ENCODE measurements at places on chromosomes 7 and 10.
A peak's percentile ranks its signal among the peaks of the same experiment; 100 is the strongest.

DNA sequence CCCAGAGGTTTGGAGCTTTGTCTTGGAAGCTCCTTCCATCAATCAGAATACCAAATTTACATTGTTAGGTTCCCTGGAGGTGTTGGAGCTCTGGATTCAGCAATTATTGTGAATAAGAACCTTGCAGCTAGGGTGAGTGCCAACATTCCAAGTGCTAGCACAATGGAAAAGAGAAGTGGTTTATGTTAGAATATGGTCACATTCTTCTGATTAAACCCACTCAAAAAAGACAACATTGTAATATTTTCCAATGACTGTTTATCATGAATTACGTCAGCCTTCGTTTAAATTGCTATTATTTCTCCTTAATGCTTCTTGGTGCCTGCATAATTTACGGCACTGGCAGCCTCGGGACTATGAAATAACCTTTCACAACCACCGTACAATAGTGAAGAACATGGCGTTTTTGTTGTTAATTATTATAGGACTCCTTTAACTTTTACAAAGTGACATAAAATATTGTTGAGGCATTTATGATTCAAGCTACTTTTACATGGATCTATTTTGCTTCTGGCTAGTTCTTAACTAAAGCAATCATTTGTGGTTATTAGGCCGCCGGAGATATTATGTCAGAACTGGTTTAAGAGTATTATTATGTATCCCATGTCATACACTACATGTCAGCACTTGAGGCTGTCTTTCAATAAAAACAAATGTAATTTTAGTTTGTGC lies 117.7 kb downstream of the ARID5B start:
- no peak for DNase-seq

GRCh38 chr10:87092861-87093631 lies 1.6 kb downstream of the GLUD1 start:
- DNase-seq: peak; percentile 13

GRCh38 chr10:68154211-68154497 lies 44.9 kb downstream of the MYPN start:
- DNase-seq: no peak

GRCh38 chr10:44906486-44906885 lies 4.7 kb upstream of the TMEM72 start:
- no peak for DNase-seq

GRCh38 chr10:70306181-70306705 lies 22.4 kb upstream of the NPFFR1 start:
- DNase-seq: no peak

GRCh38 chr10:65423043-65423442 lies 1502.8 kb upstream of the LRRTM3 start:
- DNase-seq: no peak

DNA sequence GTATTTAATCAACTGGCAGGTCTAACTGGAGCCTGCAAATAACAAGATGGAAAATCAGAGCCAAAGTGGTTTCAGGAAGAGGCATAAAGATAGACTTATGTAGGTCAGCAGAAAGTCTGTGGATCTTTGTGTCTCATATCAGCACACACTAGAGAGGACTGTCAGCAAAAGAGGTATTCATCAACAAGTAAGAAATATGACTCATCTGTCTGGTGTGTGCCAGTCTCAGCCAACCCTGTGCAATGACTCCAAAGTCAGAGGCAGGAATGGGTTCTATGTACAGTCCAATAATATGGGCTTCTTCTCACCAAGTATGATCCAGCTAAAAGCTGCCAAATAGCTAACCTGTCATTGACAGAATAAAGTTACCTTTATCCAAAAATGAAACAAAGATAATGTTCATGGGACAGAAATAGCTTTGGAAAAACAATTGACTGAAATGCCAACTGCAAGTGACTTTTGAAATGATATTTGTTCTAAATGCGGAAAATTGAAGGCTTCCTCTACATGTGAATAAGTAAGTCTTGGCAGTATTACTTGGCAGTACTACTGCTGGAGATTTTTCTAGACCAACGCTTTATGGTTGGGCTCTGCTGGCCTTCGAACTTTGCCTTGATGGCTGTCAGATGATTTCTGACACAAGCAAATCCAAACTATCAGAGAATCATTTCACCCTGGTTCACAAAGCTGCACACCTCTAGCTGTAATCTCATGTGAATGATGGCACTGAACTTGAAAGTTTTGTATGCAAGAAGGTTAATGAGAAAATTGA lies 272.3 kb upstream of the SEMA3C start:
- no peak for DNase-seq

GRCh38 chr10:114223066-114223465 lies 16.0 kb upstream of the VWA2 start:
- DNase-seq: no peak

- no peak for DNase-seq
Observed at GRCh38 chr7:107090457-107090856, 46.0 kb downstream of the PRKAR2B start.

DNA sequence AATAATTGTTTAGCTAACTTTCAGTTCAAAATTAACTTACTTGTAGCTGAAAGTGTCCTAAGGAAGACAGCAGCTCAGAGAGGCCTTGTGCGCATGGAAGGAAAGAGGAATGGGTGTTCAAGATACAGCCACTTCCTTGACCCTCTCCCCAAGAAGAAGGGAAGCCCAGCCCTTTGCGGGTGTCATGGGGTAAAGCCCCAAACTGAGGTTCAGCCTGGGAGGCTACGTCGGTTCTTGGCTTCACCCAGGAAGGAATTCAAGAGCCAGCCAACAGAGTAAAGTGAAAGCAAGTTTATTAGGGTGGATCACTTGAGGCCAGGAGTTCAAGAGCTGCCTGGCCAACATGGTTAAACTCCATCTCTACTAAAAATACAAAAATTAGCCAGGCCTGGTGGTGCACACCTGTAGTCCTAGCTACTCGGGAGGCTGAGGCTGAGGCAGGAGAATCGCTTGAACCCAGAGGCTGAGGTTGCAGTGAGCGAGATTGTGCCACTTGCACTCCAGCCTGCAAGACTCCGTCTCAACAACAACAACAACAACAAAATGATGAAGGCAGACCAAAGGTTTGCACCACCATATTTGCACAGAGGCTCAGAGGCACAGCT lies 15.9 kb downstream of the GPRIN2 start:
- DNase-seq: no peak

GRCh38 chr10:127855976-127856375 lies 36.8 kb downstream of the CLRN3 start:
- DNase-seq: no peak

- no peak for DNase-seq
Observed at GRCh38 chr7:104089612-104090011, 100.2 kb upstream of the RELN start.

GRCh38 chr10:73076360-73077183 lies 20.1 kb downstream of the P4HA1 start:
- no peak for DNase-seq

DNA sequence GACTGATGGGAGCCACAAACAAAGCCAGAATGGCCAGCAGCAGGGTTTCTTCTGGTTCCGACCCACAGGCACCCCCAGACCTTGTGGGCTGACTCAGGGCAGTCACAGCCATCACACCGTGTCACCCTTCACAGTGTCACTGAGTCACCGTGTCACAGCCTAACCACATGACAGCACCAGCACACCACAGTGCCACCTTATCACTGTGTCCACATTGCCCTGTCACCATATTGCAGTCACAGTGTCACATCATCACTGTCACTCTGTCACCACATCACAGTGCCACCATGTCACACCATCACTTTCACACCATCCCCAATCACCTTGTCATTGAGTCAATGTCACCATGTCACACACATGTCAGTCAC lies 77.0 kb downstream of the OAT start:
- DNase-seq: no peak

DNA sequence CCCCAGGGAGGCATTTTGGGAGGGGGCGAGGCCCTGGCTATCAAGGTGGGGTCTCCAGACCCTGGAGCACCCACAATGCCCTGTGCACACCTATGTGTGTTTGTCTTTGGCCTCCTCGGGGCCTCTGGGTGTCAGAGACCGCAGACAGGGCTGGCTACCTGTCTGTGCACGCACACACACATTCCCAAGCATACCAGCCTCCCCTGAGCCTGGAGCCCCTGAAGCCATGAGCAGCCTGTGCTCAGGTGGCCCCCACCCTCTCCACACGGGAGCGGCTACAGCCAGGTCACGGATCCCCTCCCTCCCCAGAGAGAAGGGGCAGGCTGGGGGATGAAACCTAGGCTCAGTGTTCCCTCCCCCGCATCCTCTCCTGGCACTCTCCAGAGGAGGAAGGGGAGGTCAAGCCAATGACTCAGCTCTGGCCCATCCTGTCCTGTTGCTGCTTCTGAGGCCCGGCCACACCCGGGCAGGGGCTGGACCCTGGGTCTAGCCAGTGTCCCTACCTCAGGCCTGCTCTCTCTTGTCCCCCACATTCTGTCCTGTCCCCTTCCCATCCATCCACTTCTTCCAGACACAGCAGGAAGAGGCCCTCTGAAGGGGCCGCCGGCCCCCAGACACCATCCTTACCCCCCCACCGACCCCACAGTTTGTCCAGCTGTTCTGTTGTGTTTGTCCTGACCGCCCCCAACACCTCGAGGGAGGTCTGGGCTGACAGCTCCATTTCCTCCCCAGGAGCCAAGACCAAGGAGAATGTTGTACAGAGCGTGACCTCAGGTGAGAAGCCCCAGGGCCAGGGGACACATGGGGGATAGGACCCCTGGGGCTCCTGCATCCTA lies 720 bp downstream of the SNCG start:
- DNase-seq: no peak

- no peak for DNase-seq
Observed at GRCh38 chr7:80736371-80737125, 98.1 kb downstream of the CD36 start.

DNA sequence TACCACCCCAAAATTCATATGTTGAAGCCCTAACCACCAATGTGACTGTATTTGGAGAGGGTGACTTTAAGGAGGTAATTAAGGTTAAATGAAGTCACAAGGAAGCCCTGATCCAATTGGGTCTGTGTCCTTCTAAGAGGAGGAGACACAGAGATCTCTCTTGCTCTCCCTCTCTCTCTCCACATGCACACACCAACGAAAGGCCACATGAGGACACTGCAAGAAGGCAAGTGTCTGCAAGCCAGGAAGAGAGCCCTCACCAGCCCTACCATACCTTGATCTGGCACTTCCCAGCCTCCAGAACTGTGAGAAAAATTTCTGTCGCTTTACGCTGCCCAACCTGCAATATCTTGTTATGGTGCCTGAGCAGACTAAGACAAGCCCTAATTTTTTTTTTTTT lies 56.0 kb upstream of the NEBL start:
- no peak for DNase-seq

GRCh38 chr10:43128958-43129706 lies 9.1 kb upstream of the CSGALNACT2 start:
- DNase-seq: no peak

DNA sequence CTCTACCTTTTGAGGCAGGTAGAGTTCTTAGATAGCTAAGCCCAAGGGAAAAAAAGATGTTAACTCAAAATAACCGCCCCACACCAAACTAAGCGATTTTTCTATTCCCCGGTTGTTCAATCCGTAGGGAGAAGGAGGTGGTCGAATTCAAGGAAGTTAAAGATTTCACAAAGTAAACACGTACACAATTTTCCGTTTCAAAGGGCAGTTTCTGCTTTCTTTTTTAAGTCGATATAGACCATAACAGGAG lies 842 bp downstream of the KBTBD2 start:
- DNase-seq: no peak

DNA sequence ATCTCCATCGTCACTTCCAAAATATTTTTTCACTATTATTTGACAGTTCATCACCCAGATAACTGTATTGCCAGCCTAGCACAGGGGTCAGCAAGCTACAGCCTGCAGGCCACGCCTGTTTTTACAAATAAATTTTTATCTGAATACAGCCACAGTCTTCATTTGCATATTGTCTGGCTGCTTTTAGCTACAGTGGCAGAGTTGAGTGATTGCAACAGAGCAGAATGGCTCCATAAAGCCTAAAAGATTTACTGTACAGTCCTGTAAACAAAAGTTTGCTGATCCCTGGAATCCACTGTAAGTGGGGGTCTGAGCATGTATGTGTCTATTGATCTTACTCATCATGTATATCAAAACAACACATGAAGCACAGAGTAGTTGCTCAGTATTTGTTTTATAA lies 45.9 kb upstream of the GNAI1 start:
- no peak for DNase-seq

- no peak for DNase-seq
Observed at GRCh38 chr10:43959364-43960134, 310.9 kb upstream of the ZNF32 start.

DNA sequence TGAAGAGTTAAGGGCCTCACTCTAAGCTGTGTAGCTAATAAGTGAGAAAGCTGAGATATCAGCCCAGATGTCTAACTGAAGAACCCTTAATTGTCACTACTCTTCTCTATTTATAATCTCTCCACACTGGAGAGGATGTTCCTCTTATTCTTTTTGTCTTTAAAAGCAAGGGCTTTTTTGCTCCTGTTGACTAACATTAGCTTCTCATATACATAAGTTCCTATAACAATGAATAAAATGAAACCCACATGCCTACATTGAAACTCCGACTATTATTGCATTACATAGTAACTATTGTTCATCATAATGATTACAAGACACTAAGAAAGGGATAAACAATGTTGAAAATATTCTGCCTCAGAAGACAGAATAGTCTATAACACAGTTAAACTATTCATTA lies 67.1 kb downstream of the GNAT3 start:
- DNase-seq: no peak

- no peak for DNase-seq
Observed at GRCh38 chr10:132860532-132860931, 74.6 kb upstream of the NKX6-2 start.

DNA sequence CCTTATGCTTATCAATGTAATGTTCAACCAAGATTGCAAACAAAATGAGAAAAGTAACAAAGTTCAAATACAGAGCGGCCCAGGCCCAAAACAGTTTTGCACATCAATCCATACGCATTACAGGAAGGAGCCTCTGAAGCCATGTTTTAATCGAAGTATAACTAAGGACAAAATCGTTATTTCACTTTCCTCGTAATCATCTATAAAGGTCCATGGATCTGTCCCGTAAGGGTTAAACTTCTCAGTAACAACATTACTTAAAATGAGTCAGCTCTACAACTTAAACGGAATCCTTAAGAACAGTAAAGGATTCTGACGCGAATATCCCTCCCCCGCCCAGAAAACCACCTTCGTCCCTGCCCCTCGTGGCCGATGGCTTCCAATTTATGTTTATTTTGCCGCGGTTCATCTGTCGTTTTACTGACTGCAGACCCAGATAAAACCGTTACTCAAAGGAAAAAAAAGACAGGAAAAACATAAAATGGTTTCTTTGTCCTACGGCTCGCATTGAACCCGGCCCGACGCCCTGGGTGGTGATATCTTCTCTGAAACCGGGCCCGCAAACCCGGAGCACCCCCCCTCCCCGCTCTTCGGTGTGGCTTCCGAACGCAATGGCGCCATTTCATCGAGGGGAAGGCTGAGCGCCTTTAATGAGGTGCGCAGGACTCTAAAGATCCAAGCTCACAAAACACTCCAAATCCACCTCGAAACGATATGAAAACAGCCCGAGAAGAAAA lies 1.1 kb downstream of the HNRNPA2B1 start:
- DNase-seq: peak; percentile 73

DNA sequence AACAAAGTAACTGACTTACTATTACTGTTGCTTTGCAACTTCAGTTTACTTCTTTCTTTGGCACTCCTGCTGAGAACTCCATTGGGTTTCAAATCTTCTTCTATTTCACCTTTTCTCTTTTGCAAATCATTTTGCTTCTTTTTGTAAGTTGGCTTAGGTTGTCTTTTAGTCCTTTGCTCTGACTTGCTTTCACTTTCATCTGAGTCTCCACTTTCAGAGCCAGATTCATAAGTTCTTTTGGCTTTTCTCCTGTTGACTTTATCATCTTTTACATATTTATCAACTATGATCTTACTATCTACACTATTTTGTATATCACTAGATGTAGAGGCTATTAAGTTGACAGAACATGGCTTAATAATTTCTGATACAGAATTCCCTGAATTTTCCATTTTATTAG lies 73.4 kb downstream of the NRBF2 start:
- no peak for DNase-seq

Measured in stimulated activated CD4-positive, alpha-beta T cell treated with anti-CD3 and anti-CD28 coated beads, Interleukin-4, amount 100 ng/mL, for 4 hours (primary cell).